ENCODE measurements at places on chromosomes 2 and 18. TPM values are rescaled to one million over a fixed set of nuclear protein-coding genes. Genes with fewer than 3 reads are reported as not detected.

- no peak for DNase-seq
Measured at GRCh38 chr2:88545118-88545517, 82.1 kb downstream of the EIF2AK3 start.

DNA sequence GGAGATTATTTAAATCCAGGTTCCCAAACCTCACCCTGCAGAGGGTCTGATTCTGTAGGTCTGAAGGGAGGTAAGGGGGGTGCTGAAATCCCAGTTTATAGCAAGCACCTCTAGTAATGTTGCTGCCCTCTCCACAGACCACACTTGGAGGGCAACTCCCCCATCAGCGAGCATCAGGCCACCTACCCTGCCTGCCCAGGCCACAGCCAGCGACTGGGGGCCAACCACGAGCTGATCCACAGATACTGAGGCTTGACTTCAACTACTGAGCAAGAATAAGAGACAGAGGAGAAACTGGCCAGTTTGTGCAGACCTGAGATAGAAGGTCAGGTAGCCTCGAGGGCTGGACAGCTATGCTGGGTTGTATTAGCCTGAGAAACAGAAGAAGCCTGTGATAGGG lies 36.3 kb upstream of the LBH start:
- DNase-seq: no peak

Gene HOXD11
- 0.40 TPM for total RNA-seq

Gene PPP4R3B
- total RNA-seq: 64.6 TPM

Gene MSTN
- total RNA-seq: 0.85 TPM

Measured in sciatic nerve (tissue), 2 donors.